ENCODE measurements at places on chromosomes 16 and 17.

DNA sequence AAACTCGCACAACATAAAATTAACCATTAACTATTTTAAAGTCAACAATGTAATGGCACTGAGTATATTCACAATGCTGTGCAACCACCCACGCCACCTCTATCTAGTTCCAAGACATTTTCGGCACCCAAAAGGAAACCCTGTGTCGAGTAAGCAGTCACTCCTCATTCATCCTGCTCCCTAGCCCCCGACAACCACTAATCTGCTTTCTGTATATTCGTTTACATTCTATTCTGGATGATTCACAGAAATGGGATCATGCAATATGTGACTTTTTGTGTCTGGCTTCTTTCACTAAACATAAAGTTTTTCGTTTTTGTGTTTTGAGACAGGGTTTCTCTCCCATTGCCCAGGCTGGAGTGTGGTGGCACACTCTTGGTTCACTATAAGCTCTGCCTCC, 42.2 kb upstream of the HAPSTR1 start:
- no peak for DNase-seq

DNA sequence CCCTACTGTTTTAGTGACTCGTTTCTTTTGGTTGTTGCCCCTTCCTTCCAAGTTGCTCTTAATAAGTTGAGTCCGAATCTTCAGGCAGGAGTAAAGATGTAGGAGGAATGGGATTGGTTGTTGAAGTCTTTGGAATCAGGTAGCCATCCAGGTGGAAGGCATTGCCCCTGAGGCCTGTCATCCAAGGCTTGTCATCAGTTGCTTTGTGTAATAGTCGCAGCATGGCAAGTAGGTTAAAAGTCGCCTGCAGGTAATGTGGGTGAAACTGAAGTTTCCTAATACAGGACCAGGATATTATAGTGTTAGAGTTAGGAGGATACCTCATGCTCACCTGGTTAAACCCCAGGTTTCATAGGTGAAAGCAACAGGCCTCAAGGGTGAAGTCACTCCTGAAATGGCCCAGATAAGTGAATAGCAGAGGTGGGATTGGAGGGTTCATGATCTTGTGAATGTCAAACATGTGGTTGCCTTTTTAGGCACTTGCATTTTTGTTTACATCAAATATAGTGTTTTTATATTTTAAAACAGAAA, 934 bp downstream of the PCTP start:
- DNase-seq: no peak

DNA sequence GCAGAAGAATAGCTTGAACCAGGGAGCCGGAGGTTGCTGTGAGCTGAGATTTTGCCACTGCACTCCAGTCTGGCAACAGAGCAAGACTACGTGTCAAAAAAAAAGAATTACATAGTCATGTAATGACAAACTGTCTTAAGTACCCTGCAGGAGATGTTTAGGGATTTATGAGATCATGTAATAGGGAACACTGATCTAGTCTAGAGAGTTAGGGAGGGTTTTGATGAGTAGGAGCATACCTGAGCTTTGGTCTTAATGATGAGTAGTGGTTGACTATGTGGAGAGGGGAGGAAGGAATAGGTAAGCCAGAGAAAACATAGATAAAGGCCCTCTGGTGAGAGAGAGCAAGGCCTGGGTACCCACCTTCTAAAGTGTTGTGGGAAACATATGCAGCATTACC, 30.1 kb upstream of the NF1 start:
- no peak for DNase-seq

DNA sequence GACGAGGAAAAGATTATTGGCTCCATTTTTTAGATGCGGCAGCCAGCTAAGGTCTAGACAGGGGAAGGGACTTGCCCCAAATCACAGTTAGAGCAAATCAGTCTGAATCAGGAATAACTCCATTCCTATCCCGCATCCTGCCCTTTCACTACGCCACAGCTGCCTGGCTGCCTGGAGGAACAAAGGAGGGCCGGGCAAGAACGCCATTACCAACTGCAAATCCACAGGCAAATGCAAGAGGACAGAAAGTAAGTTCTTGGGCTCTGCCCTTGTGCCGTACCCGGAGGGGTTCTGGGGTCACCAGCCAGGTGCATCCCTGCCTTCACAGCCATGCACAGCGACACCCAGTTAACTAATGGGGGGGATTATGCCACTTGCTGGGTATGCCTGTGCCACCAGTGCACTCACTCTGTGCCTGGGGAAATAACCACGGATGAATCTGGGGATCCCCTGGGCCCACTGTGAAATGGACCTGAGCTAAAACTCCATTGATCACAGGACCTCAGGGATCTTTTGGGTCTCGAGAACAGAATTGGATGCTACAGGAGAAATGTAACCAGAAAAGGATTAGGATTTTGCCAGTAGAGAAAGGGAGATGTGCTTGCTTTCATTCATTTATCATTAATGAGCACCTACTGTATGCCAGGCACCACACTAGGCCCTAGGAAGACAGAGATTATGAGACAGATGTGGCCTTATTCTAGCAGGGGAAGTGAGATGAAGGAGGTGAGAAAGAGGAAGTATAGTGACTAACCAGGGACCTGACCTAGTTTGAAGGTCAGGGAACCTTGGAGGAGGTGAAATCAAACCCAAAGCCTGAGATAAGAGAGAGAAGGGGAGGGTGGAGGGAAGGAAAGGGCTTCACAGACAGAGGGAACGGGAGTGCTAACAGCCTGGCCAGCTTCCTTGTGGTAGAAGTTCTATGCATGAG, 17.7 kb downstream of the BCL7C start:
- DNase-seq: no peak

Data from thyroid gland (tissue), 4 donors.